ENCODE measurements at places on chromosomes 2 and 18. TPM values are rescaled to one million over a fixed set of nuclear protein-coding genes. Genes with fewer than 3 reads are reported as not detected.

SPEG gene
- total RNA-seq: 57.8 TPM

TMEM163 gene
- total RNA-seq: 0.94 TPM

MYO5B gene
- total RNA-seq: 8.7 TPM

CYP27C1 gene
- 2.9 TPM for total RNA-seq

SERPINB11 gene
- total RNA-seq: not detected

GREB1L gene
- 0.26 TPM for total RNA-seq

CROCC2 gene
- total RNA-seq: not detected

UBE2F gene
- total RNA-seq: 48.8 TPM

PMAIP1 gene
- total RNA-seq: 162 TPM

AQP12A gene
- not detected for total RNA-seq

DNER gene
- total RNA-seq: 3.7 TPM

CENPA gene
- total RNA-seq: 37.4 TPM
